ENCODE measurements at places on chromosomes 5 and 9.
A peak's percentile ranks its signal among the peaks of the same experiment; 100 is the strongest.

GRCh38 chr9:23412046-23412445, 414.0 kb downstream of the ELAVL2 start:
- no peak for DNase-seq

- DNase-seq: no peak
These were observed 105.6 kb downstream of the PPP2R2B start for GRCh38 chr5:146772881-146773466.

DNA sequence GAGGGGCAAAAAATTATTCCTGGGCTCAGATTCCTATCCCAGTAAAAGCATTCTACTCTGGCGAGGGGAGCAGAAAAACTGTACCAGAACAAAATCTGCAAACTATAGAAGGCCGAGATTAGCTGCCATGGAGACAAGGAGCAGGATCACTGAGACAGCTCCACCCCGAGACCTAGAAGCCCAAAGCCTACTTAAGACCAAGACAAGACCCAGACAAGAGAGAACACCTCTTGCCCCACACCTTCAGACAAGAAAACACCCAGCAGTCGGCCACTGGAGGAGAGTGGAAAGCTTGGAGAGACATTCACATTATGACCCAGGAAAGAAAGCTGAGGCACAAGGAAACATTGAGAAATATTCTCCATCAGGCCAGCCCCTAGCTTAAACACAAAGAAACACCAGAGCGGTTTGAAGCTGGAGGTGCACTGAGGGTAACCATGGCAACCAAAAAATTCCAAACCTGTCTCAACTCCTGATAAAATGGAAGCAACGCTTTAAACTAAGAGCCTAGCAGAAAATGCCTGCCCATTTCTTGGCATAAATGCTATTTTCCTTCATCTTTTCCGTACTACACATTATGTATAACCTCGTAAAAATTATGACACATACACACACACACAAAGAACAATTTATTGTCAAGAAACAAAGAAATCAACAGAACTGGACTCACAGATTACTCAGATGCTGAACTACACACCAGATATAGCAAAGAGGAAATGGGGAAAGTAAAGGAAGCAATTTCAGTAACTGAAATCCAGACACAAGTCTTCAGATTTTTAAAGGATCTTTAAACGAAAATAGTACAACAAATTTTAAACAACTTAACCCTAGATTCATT, 53.8 kb upstream of the FTMT start:
- no peak for DNase-seq

- DNase-seq: no peak
These were observed 101.4 kb upstream of the SLC1A3 start for GRCh38 chr5:36505021-36505420.

GRCh38 chr9:33142535-33142934, 24.6 kb downstream of the B4GALT1 start:
- no peak for DNase-seq

GRCh38 chr9:135758056-135758455, 56.1 kb downstream of the KCNT1 start:
- DNase-seq: no peak

- DNase-seq: no peak
These were observed 121.0 kb downstream of the AUH start for GRCh38 chr9:91240596-91241165.

- no peak for DNase-seq
These were observed 4.2 kb upstream of the PFN3 start for GRCh38 chr5:177404641-177405179.

GRCh38 chr5:146291421-146292074, 47.1 kb upstream of the POU4F3 start:
- DNase-seq: peak; percentile 38

- no peak for DNase-seq
These were observed 60.5 kb upstream of the CD180 start for GRCh38 chr5:67257077-67257476.

DNA sequence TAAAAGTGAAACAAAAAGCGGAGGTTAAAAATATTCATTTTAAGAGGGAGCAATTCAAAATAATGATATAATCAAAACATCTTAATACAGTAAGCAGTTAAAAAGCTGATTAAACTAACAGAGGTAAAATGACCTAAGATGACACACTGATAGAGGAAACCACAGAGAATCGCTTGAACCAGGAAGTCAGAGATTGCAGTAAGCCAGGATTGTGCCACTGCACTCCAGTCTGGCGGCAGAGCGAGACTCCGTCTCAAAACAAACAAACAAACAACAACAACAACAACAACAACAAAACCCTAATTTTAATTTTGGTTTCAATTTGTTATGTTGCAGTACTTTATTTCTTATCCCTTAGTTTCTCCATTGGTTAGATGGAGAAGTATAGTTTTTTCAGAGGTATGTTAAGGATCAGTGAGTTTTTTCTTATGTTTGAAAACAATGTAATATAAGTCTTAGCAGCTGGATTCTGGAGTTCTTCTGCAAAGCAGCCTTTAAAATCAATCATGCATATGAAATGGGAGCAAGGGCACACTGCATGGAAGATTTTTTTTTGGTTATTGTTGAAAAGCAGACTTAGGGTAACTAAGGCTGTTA, 58.5 kb downstream of the MLANA start:
- no peak for DNase-seq

DNA sequence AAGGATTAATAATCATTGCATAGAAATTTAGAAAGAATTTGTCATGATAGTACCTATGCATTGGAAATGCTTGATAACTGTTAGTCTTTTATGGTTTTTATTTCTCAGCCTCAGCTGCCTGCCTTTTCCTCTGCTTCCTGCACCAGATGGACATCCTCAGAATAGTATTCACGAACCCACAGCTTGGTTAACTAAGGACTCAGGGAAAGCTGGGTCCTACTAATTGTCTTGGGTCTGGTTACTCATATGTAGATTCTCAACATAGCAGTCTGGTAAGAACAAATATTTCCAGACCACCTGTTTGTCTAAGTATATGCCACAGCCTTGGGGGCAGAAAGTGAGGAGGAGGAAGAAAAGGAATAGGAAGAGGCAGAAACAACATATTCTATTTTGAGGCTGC, 464.5 kb upstream of the SMARCA2 start:
- no peak for DNase-seq

DNA sequence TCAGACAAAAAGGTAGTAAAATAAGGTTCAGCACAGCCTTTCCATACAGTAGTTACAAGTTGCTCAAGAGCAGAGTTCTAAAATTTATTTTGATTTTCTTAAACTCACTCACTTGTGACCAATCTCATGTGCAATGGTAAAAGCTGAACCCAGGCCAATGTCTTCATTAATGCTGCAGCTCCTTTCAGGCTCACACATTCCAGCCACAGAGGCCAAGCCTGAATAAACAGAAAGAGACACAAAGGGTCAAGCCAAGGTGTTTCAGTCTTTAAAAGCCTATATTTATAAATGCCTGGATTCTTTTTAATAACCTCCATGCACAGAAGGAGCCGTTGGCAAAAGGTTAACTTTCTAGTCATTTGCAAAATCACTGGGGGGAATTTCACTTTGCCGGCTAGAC, 152.5 kb downstream of the ADAMTS6 start:
- DNase-seq: no peak

GRCh38 chr5:37198842-37199241, 50.3 kb downstream of the CPLANE1 start:
- DNase-seq: no peak

GRCh38 chr9:842635-843426, 1.3 kb downstream of the DMRT1 start:
- DNase-seq: no peak

DNA sequence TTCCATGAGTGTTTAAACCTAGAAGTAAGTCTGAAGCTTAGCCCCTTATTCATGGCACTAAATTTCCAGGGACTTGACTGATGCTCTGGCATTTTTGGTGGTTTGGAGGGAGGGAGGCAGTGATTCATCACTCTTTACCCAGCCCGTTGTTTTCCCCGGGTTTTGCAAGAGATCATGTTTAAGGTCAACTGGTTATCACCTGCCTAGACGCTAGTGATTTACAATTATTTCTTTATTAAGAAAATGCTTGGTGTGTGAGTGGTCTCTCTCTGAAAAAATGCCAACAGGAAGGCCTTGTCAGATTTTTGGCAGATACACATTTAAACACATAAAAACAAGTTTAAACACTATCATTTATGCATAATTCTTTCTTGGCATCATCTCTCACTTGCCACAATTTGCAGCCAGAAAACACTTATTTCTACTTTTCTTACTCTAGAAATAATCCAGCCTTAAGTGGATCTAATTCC, 737.9 kb upstream of the ZNF608 start:
- DNase-seq: no peak

- DNase-seq: no peak
These were observed 16.9 kb downstream of the SLC6A7 start for GRCh38 chr5:150206779-150207115.

DNA sequence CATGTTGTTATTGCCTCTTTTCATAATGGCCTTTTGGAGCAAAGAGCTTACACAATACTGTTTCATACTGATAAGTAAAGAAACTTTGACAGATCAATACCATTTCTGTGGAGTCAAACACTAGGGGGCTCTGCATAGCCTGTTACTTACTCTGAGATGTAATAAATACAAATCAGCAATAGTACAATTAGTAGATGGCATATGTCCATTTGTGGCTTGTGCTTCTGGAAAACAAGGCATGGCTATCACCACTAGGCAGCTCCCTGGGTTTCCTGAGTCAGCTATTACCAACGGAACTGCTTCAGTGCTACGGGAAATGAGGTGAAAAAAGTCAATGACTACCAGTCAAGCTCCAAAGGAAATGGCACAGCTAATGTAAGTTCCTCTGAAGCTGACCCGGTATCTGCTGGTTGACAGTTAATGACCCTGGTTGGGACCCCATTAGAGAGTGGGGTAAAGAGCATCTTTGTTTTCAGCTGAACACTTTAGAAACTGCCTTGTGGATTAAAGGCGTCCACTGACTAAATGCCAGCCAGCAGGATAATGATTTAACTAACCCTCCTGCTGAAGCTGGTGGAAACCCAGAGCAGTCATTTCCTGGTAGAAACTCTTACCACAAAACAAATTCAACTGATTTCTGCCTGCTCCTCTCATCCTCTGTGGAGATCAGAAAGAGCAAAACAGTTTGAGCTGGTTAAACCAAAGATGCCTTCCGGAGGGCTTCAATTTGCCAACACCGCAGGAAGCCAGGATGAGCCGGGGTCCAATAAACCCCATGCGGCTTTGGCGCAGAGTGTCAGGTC, 69.0 kb upstream of the FAM169A start:
- peak; percentile 8 for DNase-seq

- no peak for DNase-seq
These were observed 30.9 kb upstream of the BARHL1 start for GRCh38 chr9:132551556-132551955.

DNA sequence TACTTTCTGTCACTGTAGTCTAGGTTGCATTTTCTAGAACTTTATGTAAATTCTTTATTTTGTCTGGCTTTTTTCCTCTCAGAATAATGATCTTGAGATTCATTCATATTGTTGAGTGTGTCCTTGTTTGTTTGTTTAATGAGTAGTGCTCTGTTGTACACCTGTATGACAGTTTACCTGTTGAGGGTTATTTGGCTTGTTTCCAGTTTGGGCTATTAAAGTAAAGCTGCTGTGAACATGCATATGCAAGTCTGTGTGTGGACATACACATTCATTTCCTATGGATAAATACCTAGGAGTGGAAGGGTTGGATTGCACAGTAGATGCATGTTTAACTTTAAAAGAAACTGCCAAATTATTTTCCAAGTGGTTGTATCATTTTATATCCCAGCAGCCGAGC, 30.4 kb downstream of the MVB12B start:
- no peak for DNase-seq

- peak; percentile 92 for DNase-seq
These were observed 86.8 kb downstream of the SLC24A2 start for GRCh38 chr9:19701991-19702390.

GRCh38 chr5:137997726-137998213, 35.1 kb downstream of the FAM13B start:
- DNase-seq: no peak

DNA sequence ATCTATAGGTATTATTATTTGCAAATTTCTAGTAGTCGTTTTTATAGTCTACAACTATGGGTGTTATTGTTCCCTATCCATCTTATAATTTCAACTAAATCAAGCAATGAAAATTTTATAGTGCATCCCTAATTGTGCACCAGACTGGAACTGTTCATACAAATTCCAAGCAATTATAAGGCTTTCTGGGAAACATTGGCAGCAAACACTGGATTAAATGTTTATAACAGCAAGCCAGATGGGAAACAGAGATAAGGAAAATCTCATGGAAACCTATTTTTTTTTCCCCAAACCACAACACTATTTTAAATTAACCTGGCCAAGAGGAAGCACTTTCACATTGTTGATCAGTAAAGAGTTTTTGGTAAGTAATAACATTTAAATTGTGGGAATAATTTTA, 524.3 kb downstream of the RASEF start:
- DNase-seq: no peak

- no peak for DNase-seq
These were observed 133.6 kb downstream of the ATG10 start for GRCh38 chr5:82105457-82105856.

GRCh38 chr5:147400126-147400809, 109.6 kb downstream of the DPYSL3 start:
- no peak for DNase-seq

- DNase-seq: no peak
These were observed 899.5 kb downstream of the TLE1 start for GRCh38 chr9:80789831-80790230.

DNA sequence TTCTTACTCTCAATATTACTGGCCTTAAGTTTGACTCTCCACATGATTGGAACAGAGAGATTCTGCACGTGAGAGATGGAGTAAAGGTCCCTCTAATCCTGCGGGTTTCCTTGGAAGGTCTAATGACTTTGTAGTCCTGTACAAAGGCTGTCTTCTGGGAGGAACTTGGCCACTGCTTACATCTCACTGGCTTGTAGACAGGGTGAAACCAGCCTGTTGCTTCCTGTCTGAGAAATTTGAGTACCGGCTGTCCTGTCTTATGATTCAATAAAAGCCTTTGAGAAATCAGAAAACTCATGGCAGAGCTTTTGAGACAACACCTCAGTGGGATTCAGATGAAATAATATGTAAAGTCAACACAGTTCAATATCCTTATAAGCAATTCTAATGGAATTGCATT, 43.0 kb downstream of the IL31RA start:
- DNase-seq: no peak

All from globus pallidus (tissue), 1 donor.